ENCODE measurements at places on chromosomes 7 and 10. TPM values are rescaled to one million over a fixed set of nuclear protein-coding genes. Genes with fewer than 3 reads are reported as not detected.

AFAP1L2 gene
- total RNA-seq, result 0.22 TPM

ZNF488 gene
- under 0.01 TPM for total RNA-seq

AMZ1 gene
- total RNA-seq, result 0.22 TPM

CHAT gene
- not detected for total RNA-seq

Measured in uterine smooth muscle cell (primary cell).